Activated CD8-positive, alpha-beta memory T cell treated with anti-CD3 and anti-CD28 coated beads, Interleukin-2, amount 10 ng/mL, durations not matched to agents 7 days and 5 days (primary cell): ENCODE measurements at places on chromosomes 11 and 22. TPM values are rescaled to one million over a fixed set of nuclear protein-coding genes. Genes with fewer than 3 reads are reported as not detected.

ROBO4 gene
- not detected for total RNA-seq

- no peak for DNase-seq
Measured at GRCh38 chr11:3675971-3676370, 4.8 kb upstream of the CHRNA10 start.

DNA sequence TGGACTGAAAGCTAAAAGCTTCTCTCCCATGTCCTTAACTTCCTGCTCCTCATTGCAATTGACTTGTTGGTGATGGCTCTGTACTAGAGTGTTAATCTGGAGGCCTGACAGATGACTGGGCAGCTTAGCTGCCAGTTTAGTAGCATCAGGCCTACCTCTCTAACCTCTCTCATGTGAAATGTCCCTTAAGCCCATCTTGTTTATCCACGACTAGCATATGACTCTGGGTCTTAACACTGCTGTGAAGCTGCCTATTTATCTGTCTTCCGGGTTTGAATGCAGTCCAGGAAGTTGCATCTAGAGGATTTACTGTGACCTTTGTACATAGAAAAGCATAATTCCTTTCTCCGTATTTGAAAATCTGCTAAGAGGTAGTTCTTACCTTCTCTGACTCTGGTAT, 85.3 kb upstream of the HORMAD2 start:
- no peak for DNase-seq

DNA sequence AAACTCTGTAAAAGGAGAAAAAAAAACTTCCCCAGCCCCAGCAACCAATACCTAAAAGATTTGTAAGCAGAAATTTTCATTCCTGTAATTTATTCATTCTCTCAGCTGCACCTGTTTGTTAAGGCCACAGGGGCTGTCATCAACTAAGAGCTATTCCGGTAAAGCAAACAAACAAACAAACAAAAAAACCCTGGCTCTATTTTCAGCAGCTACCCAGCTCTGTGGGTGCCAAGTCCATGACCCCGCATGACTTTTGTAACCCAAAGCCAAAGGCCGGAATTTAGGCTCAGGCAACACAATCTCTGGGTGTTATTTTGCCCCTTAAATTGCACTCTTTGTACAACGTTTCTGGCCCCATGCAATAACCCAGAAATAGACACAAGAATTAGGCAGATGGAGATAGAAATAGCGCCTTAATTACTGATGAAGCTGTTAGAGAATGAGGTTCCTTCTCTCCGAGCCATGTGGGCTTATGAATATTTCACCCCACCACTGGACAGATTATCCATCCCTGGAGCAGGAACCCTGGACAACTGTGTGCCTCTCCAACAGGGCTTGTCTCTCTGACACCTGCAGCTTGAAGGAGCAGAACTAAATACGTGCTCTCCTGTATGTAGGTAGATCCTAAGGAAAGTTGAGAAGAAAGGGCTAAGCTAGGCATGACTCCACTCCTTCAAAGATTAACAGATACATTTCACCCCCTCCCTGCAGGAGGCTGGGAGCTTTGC, 29.4 kb downstream of the APOL6 start:
- DNase-seq, result no peak

GRCh38 chr11:64742087-64742888, 1.7 kb downstream of the RASGRP2 start:
- DNase-seq, result peak; percentile 59

DNA sequence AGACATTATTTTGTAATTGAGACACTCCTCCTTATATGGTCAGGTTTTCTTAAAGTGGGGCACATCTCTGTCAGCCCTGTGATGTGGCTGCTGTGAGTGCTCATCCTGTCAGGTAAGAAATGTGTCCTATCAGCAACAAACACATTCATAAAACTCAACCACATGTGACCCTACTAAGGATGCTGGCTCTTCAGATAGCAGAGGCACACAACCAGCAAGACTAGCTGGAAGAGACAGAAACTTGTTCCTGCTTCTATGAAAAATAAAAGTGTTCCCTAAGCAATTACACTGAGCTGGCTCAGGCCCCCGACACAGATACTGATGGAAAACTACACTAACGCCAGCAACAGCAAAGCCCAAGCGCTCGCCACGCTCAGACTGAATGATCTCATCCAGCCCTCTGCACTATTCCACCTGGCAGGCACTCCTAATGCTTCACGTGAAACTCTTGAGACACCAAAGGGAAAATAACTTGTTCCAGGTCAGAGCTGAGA, 49.8 kb upstream of the CYP2D6 start:
- peak; percentile 67 for DNase-seq

PAMR1 gene
- not detected for total RNA-seq

GRCh38 chr11:82883853-82884252, 16.4 kb downstream of the PRCP start:
- DNase-seq, result no peak

DNA sequence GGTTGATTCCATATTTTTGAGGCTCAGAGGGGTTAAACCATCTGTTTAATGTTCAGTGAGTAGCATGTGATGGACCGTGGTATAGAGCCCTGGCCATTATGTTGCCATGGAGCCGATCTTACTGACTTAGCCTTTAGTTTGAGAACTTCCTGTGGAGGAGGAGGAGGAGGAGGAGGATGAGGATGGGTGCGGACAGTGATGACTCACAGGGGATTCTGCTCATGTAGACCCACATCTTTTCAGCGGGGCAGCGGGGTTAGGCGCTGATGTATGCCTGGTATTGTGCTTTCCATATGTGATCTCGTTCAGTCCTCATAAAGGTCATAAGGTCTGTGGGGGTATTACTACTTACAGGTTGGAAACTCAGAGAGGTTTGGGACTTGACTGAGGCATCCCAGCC, 13.9 kb downstream of the STX3 start:
- no peak for DNase-seq

DNA sequence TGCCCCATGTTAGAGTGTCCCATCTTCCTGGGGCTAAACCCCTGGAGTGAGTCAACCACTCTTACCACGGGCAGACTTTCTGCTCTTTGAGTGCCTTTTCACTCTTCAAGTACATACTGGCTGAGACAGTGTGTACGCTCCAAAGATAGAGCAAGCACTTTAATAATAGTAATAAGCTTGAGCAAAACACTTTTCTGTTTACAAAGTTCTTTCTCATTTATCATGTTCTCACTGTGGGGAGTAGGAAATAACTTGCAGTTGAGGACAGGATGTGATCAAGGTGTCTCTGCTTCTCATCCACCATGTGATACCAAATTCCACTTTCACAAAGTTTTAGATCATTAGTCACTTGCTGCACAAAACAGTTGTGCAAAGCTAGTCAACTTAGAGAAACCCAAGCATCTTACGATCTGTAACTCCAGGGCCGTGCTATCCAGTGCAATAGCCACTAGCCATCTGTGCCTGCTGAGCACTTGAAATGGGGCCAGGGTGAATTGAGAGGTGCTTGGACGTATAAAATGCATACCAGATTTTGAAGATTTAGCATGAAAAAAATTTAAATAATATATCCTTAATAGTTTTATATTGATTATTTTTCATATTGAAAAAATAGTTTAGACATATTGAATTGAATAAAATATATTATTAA, 135.3 kb downstream of the KIF18A start:
- no peak for DNase-seq

CABP4 gene
- total RNA-seq, result 0.96 TPM
